IMR-90 (cell line): ENCODE measurements at places on chromosomes 3 and 15. TPM values are rescaled to one million over a fixed set of nuclear protein-coding genes. Genes with fewer than 3 reads are reported as not detected.

The CALML4 gene
- 0.36 and 0.56 TPM in 2 replicates for total RNA-seq

The SLC24A5 gene
- not detected in 2 replicates for total RNA-seq

The PRKCD gene
- 3.3 and 4.3 TPM in 2 replicates for total RNA-seq

The WDR76 gene
- total RNA-seq = 25.8 and 28.9 TPM in 2 replicates

The MESP2 gene
- 0.18 and 0.28 TPM in 2 replicates for total RNA-seq

The ZCWPW2 gene
- 0.18 and 0.56 TPM in 2 replicates for total RNA-seq

The DNAH12 gene
- total RNA-seq = under 0.01 TPM in 2 replicates

The OR4M2 gene
- total RNA-seq = not detected in 2 replicates

The EPHB1 gene
- total RNA-seq = under 0.01 and 0.36 TPM in 2 replicates
